Naive thymus-derived CD4-positive, alpha-beta T cell (primary cell): ENCODE measurements at places on chromosomes 5 and 9.

GRCh38 chr5:10682801-10683525 lies 78.1 kb downstream of the DAP start:
- DNase-seq = no peak

- no peak for DNase-seq
Measured at GRCh38 chr9:122605691-122606090, 8.8 kb upstream of the OR1Q1 start.

DNA sequence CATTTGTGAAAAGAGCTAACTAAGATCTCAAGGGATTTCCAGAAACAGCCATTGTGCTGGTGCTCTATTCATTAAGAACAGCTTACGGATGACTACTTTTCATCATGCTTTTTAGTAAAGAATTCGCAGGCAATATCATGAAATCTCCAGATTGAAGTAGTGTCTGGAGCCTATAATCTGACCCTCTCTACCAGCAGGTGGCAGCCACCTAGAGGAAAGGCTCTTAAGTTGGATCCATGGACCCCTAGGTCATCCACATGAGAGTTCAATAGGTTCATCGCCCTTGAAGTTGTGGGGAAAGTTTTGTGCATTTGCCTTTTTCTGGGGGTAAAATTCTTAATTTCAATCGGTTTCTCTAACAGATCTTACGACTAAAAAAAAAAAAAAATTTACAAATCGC lies 82.3 kb downstream of the SLC1A3 start:
- no peak for DNase-seq

DNA sequence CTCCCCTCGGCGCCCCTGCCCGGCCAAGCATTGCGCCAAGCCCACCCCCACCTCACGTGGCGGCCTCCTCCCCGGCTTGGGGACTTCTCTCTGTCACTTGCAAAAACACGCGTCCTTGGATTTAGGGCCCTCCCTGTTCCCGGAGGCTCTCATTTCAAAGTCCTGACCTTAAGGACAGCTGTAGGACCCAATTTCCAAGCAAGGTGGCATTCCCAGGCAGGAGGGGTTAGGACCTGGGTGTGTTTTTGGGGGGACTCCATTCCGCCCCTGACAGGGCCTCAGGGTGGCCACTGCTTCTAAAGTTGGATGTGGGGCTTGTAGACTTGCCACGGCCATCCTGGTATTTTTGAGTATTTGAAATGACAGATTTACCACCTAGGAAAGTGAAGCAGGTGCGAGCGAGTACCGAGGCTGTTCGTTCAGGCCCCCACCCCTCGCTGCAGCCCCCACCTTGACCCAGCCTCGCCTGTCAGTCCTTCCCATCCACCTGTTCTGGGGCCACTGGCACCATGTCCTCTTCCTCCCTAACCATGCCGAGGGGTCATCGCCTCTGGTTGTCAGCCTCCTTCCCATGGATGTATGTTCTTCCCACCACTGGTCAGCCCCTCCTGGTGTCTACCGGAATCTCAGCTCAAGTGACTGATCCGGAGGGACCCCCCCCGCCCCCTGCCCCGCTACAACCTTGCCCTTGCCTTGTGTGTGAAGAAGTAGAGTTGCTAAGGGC lies 52.4 kb downstream of the MRPL36 start:
- DNase-seq = no peak

DNA sequence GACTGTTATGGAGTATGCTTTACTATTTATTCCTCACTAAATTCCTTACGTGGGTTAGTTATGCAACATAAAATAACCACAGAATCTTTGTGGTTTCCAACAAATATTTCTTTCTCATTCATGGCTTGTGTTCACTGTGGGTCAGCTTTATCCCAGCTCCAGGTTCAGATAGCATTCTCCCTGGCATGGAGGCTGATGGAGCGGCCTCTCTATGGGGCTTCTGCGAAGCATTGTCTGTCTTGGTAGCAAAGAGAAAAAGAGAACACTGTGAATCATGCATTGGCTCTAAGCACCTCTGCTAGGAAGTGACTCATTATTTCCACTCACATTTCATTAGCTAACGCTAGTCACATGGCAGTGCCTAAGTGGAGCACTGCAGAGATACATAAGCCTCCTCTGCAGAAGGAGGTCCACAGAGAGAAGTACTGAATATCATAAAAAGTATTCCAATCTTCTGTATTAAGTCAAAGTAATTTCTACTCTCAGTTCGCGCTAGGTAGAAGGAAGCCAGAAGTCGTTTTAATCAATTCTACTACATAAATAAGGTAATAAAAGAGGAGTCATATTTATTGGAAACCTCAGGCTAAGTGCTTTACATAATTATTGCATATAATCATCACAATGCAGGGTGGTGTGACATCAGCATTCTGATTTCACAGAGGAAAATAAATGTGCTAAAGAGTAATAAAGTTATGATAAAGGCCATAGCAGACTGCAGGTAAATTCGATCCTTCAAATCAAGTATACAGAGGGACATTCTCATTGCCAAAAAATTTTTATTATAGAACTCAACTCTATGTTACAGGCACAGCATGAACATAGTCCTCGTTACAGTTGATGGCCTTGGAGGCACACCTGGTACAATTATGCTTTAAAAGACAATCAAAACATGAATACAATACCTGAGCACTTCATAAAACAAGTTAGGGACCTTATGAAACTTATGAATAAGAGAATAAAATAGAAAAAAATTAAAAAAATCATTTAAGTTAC lies 531.1 kb downstream of the CETN3 start:
- no peak for DNase-seq

GRCh38 chr9:78676623-78677022 lies 379.7 kb downstream of the PSAT1 start:
- no peak for DNase-seq

GRCh38 chr5:139974661-139975060 lies 68.4 kb downstream of the NRG2 start:
- no peak for DNase-seq

GRCh38 chr5:24783596-24783995 lies 138.8 kb upstream of the CDH10 start:
- no peak for DNase-seq

DNA sequence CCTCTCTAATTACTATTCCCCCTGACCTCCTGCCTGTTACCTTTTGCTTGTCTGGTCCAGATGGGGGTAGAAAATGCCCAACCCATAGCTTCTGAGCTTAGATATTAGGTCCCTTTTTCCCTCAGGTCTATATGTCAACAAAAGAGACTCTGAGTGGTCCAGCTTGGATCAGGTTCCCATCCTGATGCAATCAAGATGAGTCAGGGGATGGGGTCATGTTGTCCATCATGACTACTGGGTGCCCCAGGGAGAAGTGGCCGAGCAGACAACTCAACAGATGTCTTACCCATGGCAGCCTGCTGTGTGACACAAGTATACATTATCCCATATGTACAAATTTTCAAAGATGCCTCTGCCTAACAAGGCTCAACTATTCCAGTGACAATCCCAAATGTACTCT lies 9.1 kb upstream of the ANKH start:
- no peak for DNase-seq

- no peak for DNase-seq
Measured at GRCh38 chr9:122579874-122580273, 3.3 kb downstream of the OR1L8 start.

DNA sequence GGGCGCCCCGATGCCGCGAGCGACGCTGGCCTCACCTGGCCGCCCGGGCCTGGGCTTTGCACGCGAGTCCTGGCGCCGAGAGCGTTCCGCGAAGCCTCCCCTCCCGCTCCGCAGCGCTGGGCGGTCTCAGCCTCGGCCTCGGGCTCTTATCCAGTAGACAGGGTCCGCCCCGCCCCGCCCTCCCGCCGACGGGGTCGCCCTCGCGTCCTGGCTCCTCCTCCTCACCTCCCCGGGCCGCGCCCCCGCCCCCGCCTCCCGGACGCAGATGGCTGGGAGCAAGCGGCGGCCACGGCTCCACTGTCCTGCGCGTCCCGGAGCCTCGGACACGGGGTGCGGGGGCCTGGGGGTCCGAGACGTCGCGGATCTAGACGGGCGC lies at the start of gene SLC6A3:
TSS of gene SLC6A3 (minus strand) at position 128 of the 376 bp plus-strand sequence. CDS start 2,243 bp downstream, outside the sequence.
- DNase-seq = no peak

DNA sequence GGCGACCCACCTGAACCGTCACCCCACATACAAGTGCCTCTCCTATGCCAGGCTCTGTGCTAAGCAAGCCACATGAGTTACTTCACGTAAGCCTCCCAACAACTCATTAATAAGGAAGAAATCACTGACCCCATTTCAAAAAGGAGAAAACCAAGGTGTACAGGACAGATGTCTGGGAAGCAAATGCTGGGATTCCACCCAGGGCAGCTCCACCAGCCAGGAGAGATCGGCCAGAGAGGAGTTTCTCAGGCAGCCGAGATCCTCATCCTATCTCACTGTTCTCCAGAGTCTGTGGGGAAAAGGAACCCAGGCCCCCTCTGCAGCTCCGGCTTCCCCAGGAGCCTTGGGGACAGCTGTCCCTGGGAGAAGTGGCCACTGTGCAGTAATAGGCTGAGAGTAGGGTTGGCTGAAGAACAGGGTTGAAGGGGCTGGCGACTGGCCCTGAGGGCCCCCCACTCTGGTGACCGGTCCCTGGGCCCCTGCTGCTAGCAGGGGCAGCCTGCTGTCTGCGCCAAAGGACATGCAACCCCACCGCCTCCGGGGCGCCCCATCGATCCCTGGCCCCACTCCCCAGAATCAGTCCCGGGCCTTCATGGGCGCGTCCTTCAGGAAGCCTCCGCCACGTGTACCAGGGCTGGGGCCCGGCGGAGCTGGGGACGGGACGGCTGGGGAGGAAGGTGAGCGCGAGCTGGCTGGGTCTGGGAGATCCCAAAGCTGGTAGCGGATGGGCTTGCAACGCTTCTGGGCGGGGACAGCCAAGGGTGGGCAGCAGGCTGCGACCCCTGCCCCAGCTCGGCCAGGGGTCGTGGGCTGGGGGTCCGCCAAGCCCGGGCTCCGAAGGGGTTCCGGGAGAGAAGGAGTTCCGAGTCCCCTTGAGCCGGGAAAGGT lies 44.1 kb upstream of the STXBP1 start:
- DNase-seq = peak; percentile 11

GRCh38 chr5:74464512-74465209 lies 175.9 kb downstream of the ENC1 start:
- no peak for DNase-seq

DNA sequence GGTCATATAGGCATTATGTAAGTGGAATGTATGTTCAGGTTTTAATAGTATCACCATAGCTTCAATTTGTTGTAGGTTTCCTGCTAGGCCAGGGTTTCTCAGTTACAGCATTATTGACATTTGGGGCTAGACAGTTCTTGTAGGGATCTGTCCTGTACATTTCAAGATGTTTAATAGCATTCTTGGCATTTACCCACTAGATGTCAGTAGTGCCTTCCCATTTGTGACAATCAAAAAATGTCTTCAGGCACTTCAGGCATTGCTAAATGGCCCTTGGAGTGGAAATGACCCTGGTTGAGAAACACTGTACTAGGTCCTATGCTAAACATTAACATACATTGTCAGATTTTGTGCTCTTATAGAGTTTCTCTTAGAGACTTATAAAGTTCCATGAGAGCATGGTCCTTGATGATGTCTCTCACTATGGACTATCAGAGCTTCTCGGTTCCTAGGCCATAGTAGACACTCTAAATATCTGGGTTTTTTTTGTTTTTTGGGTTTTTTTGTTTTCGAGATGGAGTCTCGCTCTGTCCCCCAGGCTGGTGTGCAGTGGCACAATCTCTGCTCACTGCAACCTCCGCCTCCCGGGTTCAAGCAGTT lies 1.4 kb downstream of the KIF20A start:
- peak; percentile 15 for DNase-seq

DNA sequence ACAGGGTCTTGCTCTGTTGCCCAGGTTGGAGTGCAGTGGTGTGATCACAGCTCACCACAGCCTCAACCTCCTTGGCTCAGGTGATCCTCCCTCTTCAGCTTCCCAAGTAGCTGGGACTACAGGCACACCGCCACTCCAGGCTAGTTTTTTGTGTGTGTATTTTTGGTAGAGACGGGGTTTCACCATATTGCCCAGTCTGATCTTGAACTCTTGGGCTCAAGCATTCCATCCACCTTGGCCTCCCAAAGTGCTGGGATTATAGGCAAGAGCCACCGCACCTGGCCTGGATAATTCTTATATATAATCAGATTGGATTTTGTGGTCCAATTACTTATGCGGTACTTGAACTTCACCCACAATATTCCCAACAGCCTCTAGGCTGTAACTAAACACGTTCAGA lies 19.8 kb downstream of the CCDC69 start:
- DNase-seq = no peak

- DNase-seq = no peak
Measured at GRCh38 chr5:90399251-90399650, 10.3 kb downstream of the CETN3 start.

DNA sequence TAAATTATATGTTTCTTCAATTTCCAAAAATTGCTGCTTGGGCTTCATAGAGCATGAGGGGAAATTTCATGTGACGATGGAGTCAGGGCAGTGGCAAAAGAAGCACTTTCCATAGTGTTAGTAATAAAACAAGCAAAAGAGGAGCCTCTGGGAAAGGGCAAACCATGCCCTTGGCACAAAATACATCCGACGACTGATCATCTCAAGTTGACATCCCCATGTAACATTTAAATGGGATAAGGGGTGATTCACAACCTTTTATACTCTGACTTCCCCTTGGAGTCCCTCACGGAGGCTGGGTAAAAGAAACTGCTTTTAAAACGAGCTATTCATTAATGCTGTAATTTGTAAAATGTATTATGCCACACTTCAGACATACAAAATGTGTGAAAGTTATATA lies 161.4 kb upstream of the DMRT1 start:
- DNase-seq = no peak

- no peak for DNase-seq
Measured at GRCh38 chr9:74772121-74772520, 115.6 kb downstream of the TRPM6 start.

- DNase-seq = no peak
Measured at GRCh38 chr5:43780586-43780985, 177.6 kb downstream of the NNT start.

GRCh38 chr5:2286250-2286649 lies 403.5 kb upstream of the IRX4 start:
- no peak for DNase-seq

DNA sequence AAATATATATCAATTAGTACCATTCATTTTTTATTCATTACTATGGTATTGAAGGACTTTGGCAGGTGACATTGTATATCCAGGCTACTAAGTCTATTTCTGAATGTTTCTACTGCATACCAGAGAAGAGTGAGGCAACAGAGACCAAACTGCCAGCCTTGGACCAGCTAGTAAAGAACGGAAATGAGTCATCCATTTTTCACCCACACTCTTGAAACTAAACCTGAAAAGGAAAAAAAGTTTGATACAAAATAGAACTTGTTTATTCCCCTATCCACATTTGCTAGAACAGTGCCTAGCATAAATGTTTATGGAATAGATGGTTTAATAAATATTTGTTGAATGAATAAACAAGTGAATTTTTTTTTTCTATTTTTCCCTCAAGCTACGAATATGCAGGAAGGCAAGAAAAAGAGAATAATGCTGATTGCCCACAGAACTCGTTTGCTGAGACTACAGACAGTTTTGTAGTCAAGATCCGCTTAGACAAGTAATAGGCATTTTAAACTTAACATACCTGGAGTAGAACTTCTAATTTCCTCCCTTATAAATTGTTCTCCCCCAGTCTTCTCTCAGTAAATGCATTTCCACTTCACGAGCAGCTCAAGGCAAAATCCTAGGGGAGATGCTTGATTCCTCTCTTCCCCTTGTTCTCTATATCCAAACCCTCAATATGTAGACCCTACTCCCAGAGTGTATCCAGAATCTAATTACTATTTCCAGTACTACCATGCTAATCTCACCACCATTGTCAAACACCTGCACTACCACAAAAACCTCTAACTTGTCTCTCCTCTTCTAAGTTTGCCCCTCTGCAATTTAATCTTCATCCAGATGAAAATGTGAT lies 146.2 kb upstream of the RASA1 start:
- peak; percentile 34 for DNase-seq

GRCh38 chr5:126808521-126808988 lies 31.6 kb downstream of the LMNB1 start:
- no peak for DNase-seq
